ENCODE measurements at places on chromosomes 16 and 17.

GRCh38 chr17:62802561-62803205 lies 5.4 kb downstream of the MARCHF10 start:
- DNase-seq: no peak

DNA sequence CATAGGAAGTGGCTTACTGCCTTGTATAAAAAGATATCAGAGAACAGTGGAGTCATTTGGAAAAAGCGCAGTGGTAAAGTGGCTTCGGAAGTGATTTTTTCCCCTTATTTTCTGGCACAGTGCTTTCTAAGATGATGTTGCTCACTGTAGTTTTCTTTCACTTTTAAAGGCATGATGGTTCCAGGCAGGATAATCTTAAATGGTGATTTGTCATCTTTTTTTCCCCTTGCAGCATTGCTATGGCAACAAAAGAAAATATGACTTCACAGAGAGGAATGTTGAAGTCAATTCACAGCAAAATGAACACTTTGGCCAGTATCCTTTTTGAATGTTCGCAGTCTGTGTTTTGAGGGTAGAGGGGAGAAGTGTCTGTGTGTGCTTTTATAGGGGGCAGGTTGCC lies 42.5 kb downstream of the GOSR1 start:
- DNase-seq: no peak

DNA sequence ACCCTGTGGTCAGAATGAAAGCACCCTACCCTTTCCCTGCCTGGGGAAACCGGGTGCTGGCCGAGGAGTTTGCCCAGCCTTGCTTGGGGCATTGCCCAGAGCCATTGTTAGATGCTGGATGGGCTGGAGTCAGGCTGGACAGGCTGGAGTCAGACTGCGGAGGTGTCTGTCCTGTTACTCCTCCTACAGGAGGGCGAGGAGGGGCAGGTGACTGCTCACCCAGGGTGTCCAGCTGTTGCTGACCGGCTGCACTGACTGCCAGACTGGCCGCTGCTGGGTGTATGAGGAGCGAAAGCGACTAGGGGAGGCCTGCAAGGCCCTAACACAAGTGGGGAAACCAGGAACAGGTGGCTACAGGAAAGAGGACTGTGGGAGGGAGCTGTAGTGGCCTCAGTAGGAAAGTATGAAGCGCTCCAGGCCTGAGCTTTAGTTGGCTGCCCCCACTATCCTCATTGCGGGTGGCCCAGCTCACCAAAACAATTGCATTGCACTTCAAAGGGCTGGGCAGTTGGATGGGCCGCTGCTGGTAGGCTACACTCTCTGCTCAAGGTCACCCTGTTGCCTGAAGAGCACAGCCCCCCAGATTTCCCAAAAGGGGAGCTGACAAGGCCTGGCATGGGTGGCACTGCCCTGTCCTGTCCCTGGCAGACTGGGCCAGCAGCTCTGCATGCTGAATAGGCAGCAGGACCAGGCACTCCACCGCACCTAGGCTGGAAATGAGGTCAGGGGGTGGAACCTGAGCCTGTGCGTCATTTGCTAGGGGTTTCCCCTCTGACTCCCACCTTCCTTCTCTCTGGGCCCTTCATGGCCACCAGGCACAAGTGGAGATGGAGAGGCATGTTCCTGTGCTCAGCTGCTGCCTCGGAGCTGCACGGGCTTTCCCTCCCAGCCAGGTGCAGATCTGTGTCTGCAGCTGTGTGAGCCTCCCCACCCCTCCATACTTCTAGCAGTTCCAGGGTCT lies 18.4 kb downstream of the LDHD start:
- no peak for DNase-seq

- DNase-seq: no peak
Observed at GRCh38 chr16:68059804-68060203, 25.4 kb upstream of the NFATC3 start.

Data from NCI-H524 treated with DMSO at 0.1 percent for 48 hours (cell line).